ENCODE measurements at places on chromosomes 3 and 15. TPM values are rescaled to one million over a fixed set of nuclear protein-coding genes. Genes with fewer than 3 reads are reported as not detected.

LPCAT4 gene
- 13.5 TPM for total RNA-seq

LRRC31 gene
- 0.78 TPM for total RNA-seq

SLC9A9 gene
- total RNA-seq, result 1.6 TPM

- no peak for DNase-seq
- no peaks in the 10 kb centered on the region for H3K36me3 ChIP-seq
- H3K27me3 ChIP-seq, result no peaks in the 10 kb centered on the region
- no peak overlapping the region for H3K27ac ChIP-seq
These were observed 111.1 kb downstream of the FMN1 start for GRCh38 chr15:33083232-33084081.

DNA sequence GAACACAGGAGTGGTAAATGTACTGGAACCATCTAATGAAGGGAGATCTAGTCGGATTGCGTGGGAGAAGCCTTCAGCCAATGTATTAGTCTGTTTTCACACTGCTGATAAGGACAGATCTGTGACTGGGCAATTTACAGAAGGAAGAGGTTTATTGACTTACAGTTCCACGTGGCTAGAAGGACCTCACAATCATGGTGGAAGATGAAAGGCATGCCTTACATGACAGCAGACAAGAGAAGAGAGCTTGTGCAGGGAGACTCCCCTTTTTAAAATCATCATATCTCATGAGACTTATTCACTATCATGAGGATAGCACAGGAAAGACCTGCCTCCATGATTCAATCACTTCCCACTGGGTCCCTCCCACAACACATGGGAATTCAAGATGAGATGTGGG is 17.0 kb downstream of the HRG start:
- no peak for DNase-seq
- no peaks in the 10 kb centered on the region for H3K4me1 ChIP-seq
- no peak overlapping the region for H3K4me3 ChIP-seq
- H3K27me3 ChIP-seq, result no peaks in the 10 kb centered on the region

GRCh38 chr3:36408146-36408545 is 27.8 kb downstream of the STAC start:
- no peak for DNase-seq
- no peaks in the 10 kb centered on the region for H3K4me1 ChIP-seq
- H3K36me3 ChIP-seq, result no peaks in the 10 kb centered on the region
- no peak overlapping the region for H3K4me3 ChIP-seq

- H3K27ac ChIP-seq, result peak overlapping the region; percentile 77
- no peaks in the 10 kb centered on the region for H3K27me3 ChIP-seq
- H3K4me1 ChIP-seq, result peaks cover 4% of the 10 kb centered on the region
- no peak for DNase-seq
These were observed 15.7 kb downstream of the BHLHE40 start for GRCh38 chr3:4994823-4995499.

DNA sequence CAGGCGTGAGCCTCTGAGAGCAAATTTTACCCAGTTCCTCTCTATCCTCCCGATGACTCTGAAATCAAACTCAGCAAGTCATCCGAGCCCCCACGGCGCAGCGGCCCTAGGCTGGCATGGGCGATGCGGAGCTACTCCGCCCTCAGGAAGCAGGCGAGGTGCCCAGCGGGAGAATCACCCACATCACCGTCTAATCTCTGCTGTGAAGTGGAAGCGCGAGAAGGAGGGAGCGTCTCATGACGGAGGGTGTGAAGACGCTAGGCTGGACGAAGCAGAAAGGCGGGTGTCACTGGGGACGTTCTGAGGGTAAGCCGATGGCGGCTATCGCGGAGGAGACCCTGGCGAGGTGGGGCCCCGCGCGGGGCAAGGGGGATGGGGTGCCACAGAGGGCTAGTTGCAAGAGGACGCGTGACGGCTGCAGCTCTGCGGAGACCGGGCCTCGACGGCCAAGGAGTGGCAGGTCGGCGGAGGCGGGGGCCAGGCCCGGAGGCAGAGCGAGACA is 9.1 kb upstream of the GNAI2 start:
- no peak overlapping the region for H3K27ac ChIP-seq
- no peak overlapping the region for H3K4me3 ChIP-seq
- no peaks in the 10 kb centered on the region for H3K36me3 ChIP-seq
- H3K27me3 ChIP-seq, result no peaks in the 10 kb centered on the region
- H3K4me1 ChIP-seq, result peaks cover 30% of the 10 kb centered on the region
- no peak for DNase-seq

GRCh38 chr3:43217633-43218032 is 68.7 kb upstream of the SNRK start:
- H3K27me3 ChIP-seq, result no peaks in the 10 kb centered on the region
- H3K36me3 ChIP-seq, result no peaks in the 10 kb centered on the region
- no peak overlapping the region for H3K4me3 ChIP-seq
- DNase-seq, result no peak

DNA sequence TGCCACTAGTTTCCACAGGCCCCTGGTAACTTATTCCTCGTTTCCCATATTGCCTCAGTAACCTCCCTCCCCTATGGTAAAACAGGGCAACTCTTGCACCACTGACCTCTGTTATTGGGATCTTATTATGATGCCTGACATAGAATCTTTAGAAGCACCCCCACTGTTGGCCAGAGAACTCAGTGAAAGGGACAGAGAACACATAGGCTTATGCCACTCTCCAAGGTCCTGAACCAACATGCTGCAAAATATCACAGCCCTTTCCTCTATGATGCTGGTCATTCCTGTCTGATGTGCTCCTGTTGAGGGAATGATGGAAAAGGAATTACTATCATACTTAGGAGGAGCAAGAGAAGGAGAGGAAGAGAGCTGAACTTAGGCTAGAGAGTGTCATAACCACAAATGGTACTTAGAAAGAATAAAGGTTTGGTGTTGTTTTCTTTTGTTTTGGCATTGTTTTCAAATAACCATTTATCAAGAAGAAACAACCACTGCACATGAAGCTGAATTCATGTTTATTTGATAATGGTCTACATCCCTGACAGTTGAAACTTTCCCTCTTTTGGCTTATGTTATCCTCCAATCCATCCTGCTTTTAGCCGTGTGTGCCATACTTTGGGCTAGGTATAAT is 330.2 kb downstream of the EPHB1 start:
- no peaks in the 10 kb centered on the region for H3K4me1 ChIP-seq
- no peaks in the 10 kb centered on the region for H3K36me3 ChIP-seq
- H3K4me3 ChIP-seq, result no peak overlapping the region
- no peaks in the 10 kb centered on the region for H3K27me3 ChIP-seq

- no peak for DNase-seq
- no peaks in the 10 kb centered on the region for H3K36me3 ChIP-seq
- H3K27me3 ChIP-seq, result no peaks in the 10 kb centered on the region
- peaks cover 3% of the 10 kb centered on the region for H3K4me1 ChIP-seq
- no peak overlapping the region for H3K27ac ChIP-seq
- H3K4me3 ChIP-seq, result no peak overlapping the region
These were observed 9.9 kb downstream of the DNASE1L3 start for GRCh38 chr3:58200846-58201355.

GRCh38 chr15:40762919-40763800 is 708 bp upstream of the GCHFR start:
- no peaks in the 10 kb centered on the region for H3K36me3 ChIP-seq
- peaks cover 36% of the 10 kb centered on the region for H3K4me1 ChIP-seq
- peak; percentile 84 for DNase-seq
- peak overlapping the region; percentile 18 for H3K4me3 ChIP-seq
- H3K27ac ChIP-seq, result peak overlapping the region; percentile 94

Data from body of pancreas (tissue), 4 donors.